ENCODE measurements at places on chromosomes 13 and 19. TPM values are rescaled to one million over a fixed set of nuclear protein-coding genes. Genes with fewer than 3 reads are reported as not detected.

The SLITRK5 gene
- total RNA-seq = 2.8 TPM

The RUBCNL gene
- total RNA-seq = not detected

The PVR gene
- 30.6 TPM for total RNA-seq

The ZNF563 gene
- total RNA-seq = 2.6 TPM

The DLEU7 gene
- total RNA-seq = not detected

The CALR3 gene
- 0.56 TPM for total RNA-seq

The KLF2 gene
- 7.0 TPM for total RNA-seq

The CEACAM3 gene
- total RNA-seq = not detected

The ZNF607 gene
- 3.5 TPM for total RNA-seq

The CAMSAP3 gene
- total RNA-seq = 0.65 TPM

The ADGRE1 gene
- total RNA-seq = not detected

Data from epithelial cell of alveolus of lung (primary cell).